ENCODE measurements at places on chromosomes 4 and X. TPM values are rescaled to one million over a fixed set of nuclear protein-coding genes. Genes with fewer than 3 reads are reported as not detected.

DNA sequence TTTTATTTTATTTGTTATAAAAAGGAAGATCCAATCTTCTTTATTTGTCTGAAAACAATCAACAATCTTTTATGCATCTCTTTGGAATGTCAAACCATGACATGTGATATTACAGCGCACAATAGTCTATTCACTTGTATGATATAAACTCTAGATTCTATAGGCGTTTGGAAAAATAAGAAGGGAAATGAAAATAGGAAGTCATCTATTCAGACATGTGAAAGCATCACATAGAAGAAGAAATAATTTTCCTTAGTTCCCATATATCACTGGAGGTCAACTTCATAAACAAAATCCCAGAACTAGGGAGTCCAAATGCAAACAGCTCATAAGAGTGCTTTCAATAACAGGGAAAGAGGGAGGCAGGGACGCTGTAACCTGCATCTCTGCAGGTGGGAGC is 139.5 kb upstream of the RASGEF1B start:
- no peaks in the 10 kb centered on the region for H3K27me3 ChIP-seq
- no peak for DNase-seq
- no peak overlapping the region for H3K27ac ChIP-seq

GRCh38 chr4:156217236-156217635 is 263.6 kb upstream of the CTSO start:
- no peaks in the 10 kb centered on the region for H3K27me3 ChIP-seq
- no peak overlapping the region for H3K4me3 ChIP-seq
- no peak overlapping the region for H3K27ac ChIP-seq
- H3K4me1 ChIP-seq = no peaks in the 10 kb centered on the region

GRCh38 chrX:13996650-13997049 is 33.0 kb downstream of the GEMIN8 start:
- no peak overlapping the region for H3K27ac ChIP-seq
- no peaks in the 10 kb centered on the region for H3K4me1 ChIP-seq
- no peak for DNase-seq

GRCh38 chr4:41041551-41041950 is 172.8 kb downstream of the APBB2 start:
- H3K4me1 ChIP-seq = no peaks in the 10 kb centered on the region
- no peak overlapping the region for H3K4me3 ChIP-seq
- H3K27ac ChIP-seq = no peak overlapping the region
- H3K36me3 ChIP-seq = no peaks in the 10 kb centered on the region
- no peaks in the 10 kb centered on the region for H3K27me3 ChIP-seq

GRCh38 chr4:38957261-38957815 is 74.9 kb downstream of the TMEM156 start:
- H3K36me3 ChIP-seq = no peaks in the 10 kb centered on the region
- H3K27me3 ChIP-seq = no peaks in the 10 kb centered on the region
- no peak for DNase-seq
- H3K4me3 ChIP-seq = no peak overlapping the region

Gene MTNR1A
- total RNA-seq = 1.3 TPM
